ENCODE measurements at places on chromosomes 1 and 21.
A peak's percentile ranks its signal among the peaks of the same experiment; 100 is the strongest.

DNA sequence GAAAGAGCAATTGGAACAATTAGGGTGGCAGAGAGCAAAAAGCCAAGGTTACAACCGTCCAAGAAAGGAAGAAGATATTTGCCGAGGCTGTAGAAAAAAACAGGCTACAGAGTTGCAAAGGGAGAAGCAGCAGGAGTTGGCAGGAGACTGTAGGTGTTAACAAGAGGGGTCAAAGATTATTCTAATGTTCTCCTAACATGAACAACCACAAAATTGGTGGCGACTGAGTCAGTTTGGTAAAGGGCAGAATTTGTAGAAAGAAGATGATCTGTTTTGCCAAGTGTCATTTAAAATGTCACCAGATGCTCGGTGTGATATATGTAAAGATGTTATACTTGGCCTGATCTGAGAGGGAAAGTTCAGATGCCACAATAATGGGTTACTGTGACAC is 401 bp upstream of the PRUNE1 start:
- no peak for DNase-seq

GRCh38 chr21:36700295-36700970 is 1.5 kb downstream of the SIM2 start:
- no peak for DNase-seq

DNA sequence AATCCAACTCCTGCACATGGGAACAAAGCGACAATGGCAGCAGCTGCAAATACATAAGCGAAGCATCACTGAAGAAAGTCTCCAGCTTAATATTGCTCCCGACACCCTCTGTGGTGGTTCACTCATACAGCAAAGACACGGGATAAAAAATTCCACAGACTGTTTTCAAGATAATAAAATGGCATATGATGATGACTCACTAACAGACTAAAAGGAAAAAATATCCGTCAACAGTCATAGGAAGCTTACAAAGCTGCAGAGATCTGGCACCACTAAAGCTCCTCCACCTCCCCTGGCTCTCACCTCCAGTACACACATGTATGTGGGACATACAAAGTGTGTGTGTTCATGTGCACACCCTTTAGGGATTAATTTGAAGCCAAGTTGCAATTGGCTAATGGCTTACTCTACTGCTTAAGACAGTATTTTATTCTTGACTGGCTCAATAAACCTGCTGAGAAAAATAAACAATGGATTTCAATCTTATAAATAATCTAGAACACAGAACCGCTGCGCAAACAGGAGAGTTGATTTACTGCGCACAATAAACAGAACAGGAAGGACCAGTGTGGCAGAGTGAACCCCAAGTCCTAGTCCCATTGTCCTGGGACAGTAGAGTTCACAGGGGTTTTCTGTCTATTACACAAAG is 94.4 kb downstream of the SLC45A1 start:
- DNase-seq = no peak

- DNase-seq = no peak
These were observed 31.2 kb downstream of the KCNA10 start for GRCh38 chr1:110487726-110488125.

DNA sequence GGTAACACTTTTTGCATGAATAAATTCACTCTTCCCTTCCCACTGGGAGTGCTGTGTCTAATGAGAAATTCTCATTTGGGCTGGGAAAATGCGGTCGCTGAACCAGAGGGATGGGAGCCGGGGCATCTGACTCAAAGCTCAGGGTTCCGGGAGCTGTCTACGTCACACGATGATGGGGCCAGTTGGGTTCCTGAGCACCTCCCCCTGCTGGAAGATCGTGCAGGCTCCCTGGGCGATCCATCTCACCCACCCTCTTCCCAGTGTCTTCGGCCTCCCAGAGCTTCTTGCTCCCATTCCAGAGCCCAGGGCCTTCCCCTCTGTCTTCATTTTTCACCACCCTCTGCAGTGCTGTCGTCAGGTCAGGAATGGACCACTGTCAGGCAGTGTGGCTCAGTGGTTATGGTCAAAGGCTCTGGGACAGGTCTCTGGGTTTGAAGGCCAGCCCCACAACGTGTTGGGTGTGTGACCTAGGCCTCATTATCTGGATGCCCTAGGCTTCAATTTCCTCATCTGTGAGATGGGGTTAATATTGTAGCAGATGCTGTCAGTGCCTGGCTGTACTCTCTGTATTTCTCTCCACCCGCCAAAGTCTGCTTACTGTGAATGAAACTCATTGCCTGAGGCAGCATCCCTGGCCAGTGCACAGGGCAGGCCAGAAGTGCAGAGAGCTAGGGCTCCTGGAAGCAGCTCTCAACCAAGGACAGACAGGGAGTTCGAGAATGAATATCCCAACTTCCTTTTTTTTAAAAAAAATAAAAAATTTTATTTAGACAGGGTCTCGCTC is 31.8 kb downstream of the IGSF21 start:
- DNase-seq = peak; percentile 15

DNA sequence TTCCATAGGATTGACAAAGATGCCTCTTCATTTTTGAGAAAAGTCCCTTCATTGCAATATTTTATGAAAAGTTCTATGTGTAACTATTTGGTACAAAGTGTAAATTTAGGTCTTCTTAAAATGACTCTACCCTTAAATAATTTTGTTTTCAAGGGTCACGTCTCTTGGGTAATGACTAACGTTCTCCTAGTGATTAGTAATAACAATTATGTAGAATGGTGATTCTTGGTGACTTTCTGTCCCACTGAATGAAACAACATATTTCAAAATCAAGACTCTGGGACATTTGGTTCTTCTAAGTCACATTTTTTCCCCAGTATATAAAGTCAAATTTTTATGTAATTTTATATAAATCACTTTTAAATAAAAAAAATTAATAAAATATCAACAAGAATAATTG is 277.5 kb upstream of the ADAMTS5 start:
- DNase-seq = no peak

- DNase-seq = no peak
These were observed 42.9 kb downstream of the TCEANC2 start for GRCh38 chr1:54096227-54096876.

DNA sequence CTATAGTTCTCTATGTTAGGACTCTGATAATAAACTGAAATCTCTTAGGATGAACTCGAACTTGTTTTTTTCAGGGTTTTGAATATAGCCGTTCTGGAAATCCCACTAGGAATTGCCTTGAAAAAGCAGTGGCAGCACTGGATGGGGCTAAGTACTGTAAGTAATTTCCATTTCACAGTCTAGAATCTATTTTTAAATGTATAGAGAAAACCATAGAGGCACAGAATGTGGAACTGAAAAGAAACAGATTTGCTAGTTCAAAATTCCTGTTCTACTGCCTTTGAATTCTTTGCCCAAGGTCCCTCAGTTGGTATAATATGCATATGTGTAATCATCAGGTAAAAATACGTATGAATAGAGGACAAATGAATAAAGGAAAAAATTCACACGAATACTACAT is 4.8 kb downstream of the CTH start:
- no peak for DNase-seq

GRCh38 chr21:16419188-16419921 is 689.6 kb downstream of the USP25 start:
- DNase-seq = peak; percentile 54

GRCh38 chr1:38283696-38284470 is 237.3 kb upstream of the POU3F1 start:
- no peak for DNase-seq

GRCh38 chr1:215970406-215970805 is 403.3 kb downstream of the KCTD3 start:
- DNase-seq = no peak

DNA sequence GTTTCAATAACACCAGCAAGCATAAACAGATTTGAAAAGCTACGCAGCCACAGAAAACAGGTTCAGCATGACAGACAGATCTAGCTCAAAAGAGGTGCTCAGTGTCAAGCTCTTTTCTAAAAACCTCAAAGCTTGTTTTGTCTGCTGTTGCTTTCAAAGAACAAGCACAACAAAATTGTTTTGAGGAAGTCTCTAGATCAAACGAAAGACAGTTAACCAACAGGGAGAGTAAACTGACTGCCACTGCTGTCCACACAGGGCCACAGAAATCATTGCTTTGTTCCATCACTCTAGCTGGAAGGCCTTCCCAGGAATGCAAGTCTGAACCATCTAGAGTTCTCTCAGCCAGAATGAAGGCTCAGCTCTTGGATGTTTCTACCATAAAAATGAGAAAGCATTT is 12.8 kb downstream of the APP start:
- no peak for DNase-seq

DNA sequence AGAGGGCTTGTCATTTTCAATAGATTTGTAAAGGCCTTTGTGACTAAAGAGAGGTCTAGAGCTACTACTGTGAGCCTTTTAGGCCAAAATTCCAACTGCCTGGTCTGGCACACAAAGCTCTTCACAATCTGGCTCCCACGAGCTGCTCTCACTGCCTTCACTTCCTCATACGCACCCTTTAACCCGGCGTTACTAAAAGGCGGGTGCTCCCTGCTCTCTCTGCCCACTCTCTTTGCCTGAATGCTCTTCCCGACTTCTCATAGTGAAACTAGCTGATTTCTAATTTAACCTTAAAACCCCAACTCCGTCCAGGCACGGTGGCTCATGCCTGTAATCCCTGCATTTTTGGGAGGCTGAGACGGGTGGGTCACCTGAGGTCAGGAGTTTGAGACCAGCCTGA is 14.2 kb downstream of the BSDC1 start:
- DNase-seq = no peak

DNA sequence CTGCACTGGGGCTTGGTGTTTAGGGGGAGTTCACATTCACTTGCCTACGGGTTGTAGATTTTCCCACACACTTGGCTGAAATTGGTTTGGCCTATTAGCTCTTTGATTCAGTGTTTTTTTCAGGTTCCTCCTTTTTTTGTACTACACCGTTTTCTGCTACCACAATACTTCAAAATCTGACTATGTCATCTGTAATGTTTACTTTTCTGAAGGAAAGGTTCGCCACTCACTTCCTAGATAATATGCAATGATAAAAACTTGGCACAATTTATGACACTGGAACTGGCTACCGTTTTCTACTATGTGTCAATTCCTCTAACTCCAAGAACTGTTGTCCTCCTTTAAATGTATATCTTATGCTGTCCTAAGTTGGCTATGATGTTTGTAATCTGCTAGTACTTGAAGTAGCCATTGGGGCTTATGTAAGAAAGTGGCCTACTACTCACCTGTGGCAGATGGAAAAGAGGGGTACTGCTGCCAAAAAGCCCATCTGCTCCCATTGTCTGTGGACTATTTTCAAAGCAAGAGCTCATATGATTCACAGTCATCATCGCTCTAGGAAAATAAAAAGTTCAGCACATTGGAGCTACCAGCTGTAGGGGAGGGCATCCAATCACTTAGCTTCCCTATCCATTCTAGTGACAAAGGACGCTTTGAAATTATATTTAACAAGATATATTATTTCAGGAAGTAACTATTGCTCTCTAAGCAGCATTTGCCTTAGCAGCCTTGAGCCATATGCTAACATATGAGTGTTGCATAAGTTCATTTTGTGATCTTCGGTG is 42.4 kb upstream of the BACH1 start:
- no peak for DNase-seq

All from HEK293T (cell line).